Transverse colon (tissue), 4 donors: ENCODE measurements at places on chromosomes 12 and 14. TPM values are rescaled to one million over a fixed set of nuclear protein-coding genes. Genes with fewer than 3 reads are reported as not detected.

DNA sequence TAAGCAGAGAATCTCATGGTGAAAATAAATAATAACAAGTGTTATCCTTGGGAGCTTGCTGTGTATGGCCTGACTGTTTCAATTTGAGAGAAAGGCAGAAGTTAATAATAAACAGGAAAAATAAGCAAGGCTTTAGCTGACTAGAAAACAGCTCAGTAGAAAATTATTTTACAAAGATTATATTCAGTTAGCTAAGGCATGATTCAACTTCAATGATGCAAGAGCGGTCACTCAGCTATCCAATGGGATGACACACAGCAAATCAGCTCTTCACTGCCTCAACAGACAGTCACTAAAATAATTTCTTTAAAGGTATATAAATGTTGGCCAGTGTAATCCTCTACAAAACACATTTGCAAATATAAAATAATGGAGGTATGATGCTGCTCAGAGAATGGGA, 18.6 kb downstream of the GSTZ1 start:
- no peak overlapping the region for H3K27ac ChIP-seq
- no peaks in the 10 kb centered on the region for H3K36me3 ChIP-seq
- no peaks in the 10 kb centered on the region for H3K4me1 ChIP-seq
- no peaks in the 10 kb centered on the region for H3K27me3 ChIP-seq
- H3K4me3 ChIP-seq: no peak overlapping the region

DNA sequence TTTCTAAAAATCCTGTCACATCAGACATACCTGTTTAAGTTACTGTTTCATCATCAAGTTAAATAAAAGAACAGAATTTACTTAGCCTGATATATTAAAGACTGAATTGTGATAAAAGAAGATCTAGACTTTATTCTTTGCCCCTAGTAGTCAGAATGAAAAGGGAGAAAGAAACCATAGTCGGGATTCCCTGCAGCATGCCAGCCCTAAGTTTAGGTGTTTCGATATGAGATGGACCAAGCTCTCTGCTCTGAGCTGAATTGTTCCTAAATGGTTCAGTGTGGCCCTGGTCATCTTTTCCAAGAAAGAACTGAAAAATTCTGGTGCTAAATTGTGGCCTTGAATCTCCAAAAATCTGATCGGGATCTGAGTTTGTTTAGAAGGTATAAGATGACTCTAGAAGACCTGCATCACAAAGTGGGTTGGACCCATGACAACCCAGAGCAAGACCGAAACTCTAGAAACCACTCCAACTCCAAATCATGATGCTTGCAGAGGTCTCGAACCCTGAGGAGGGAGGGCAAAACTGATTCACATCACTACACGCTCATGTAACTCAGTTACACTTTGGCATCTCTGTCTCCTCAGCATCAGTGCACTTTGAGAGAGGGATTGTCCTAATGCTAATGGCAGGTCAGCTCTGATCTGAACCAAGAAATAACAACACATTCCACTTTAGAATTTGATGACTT, 15.7 kb downstream of the PTGER2 start:
- H3K36me3 ChIP-seq: no peaks in the 10 kb centered on the region
- no peak for DNase-seq
- H3K27ac ChIP-seq: no peak overlapping the region
- H3K4me3 ChIP-seq: no peak overlapping the region
- H3K27me3 ChIP-seq: no peaks in the 10 kb centered on the region
- H3K4me1 ChIP-seq: no peaks in the 10 kb centered on the region

- no peaks in the 10 kb centered on the region for H3K4me1 ChIP-seq
- DNase-seq: peak; percentile 4
- no peak overlapping the region for H3K27ac ChIP-seq
- H3K4me3 ChIP-seq: no peak overlapping the region
Measured at GRCh38 chr12:130428116-130428515, 90.4 kb downstream of the PIWIL1 start.

GRCh38 chr12:122336015-122336946, 70.0 kb upstream of the VPS33A start:
- H3K4me3 ChIP-seq: no peak overlapping the region
- H3K36me3 ChIP-seq: no peaks in the 10 kb centered on the region
- H3K27me3 ChIP-seq: no peaks in the 10 kb centered on the region
- H3K4me1 ChIP-seq: no peaks in the 10 kb centered on the region

DNA sequence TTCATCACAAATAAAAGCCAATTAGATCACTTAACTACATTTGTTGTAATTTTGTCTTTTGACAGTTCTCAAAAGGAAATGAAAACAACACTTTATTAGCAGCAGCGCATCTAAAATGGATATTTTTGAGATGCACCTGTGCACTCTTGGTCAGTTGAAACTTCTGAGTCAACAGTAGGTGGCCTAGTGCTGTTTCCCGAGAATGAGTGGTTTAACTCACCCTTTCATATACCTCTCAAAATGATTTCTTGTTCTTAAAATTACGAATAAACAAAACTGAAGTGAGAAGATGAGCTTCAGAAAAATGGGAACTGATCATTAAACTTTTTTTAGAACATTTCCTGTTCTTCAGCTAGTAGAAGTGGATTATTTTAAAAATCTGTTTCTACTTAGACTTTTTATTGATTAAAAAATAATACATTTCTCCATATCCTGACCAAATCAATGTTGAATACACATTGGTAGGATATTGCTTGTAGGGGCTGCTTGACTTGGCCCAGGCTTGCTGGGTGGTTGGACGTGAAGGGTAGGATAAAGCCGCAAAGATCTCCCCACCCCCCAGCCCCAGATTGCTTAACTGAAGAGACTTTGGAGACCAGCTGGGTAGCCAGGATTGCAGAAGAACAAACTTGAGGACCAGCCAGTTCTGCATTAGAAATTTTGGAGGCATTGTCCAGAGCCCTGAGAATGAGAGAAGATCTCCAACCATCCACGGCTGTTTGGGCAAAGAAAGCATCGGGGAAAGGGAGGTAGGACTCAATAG, 22.3 kb upstream of the STK38L start:
- no peaks in the 10 kb centered on the region for H3K27me3 ChIP-seq
- DNase-seq: no peak
- H3K4me3 ChIP-seq: no peak overlapping the region
- peaks cover 9% of the 10 kb centered on the region for H3K4me1 ChIP-seq
- H3K27ac ChIP-seq: peak overlapping the region; percentile 13
- H3K36me3 ChIP-seq: no peaks in the 10 kb centered on the region

DNA sequence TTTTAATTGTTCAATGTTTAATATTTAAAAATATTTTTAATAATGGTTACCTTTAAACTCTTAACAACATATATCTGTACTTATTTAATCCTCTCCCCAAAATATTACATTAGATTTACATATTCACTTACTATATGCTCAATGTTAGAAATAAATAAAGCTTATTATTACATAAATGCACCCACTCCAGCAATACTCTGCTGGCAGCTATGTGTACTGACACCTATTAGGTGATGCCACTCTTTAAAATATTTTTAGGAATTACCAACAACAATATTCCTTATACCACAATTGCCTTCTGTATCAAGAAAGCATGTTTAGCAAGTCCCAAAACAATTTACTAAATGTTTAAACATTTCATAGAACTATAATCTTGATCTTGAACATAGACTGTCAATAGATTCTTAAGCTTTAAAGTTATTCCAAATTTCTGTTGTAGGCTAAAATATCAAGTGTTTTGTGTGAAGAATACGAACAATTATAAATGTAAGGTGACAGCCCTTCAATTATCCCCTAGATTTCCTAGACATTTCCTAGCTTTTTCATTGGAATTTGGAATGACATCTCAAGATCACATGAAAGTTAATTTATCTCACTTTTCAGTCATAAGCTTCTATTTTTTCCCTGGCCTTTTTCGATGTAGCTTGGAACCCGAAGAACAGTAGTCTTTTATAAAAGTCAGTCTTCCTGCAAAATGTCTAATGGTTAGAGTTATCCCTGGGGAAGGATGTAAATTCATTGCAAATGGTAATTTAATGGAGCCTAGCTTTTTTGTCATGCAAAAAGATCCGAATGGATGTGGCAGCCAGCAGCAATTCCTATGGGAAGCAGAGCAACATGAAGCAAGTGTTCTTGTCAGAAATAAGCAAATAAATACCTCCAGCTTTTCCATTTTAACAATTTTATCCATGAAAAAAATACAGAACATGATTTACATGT, 907.5 kb upstream of the ATXN7L3B start:
- no peak overlapping the region for H3K4me3 ChIP-seq
- H3K4me1 ChIP-seq: no peaks in the 10 kb centered on the region
- no peak overlapping the region for H3K27ac ChIP-seq
- no peaks in the 10 kb centered on the region for H3K27me3 ChIP-seq
- no peak for DNase-seq

DNA sequence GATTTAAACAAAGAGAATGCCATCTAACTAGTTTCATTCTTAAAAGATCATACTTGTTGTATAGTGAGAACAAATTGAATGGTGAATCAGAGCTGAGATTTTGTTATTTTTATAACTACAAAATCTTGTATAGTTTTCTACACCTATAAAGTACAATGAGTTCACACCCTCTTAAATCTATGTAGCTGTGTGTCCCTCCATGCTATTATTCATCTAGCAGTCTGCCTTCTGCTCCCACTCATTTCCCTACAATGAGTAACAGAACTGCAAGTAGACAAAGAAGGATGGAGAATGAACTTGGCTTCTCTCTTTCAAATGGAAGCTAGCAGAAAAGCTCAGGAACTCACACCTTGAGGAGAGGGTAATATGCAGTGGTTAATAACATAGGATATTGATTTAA, 7.1 kb downstream of the IFNG-AS1 start:
- no peaks in the 10 kb centered on the region for H3K27me3 ChIP-seq
- no peaks in the 10 kb centered on the region for H3K36me3 ChIP-seq
- no peak overlapping the region for H3K4me3 ChIP-seq

GRCh38 chr14:62301911-62302310, 539.7 kb downstream of the SNAPC1 start:
- H3K27me3 ChIP-seq: no peaks in the 10 kb centered on the region
- no peak overlapping the region for H3K27ac ChIP-seq
- DNase-seq: no peak
- no peaks in the 10 kb centered on the region for H3K4me1 ChIP-seq
- H3K4me3 ChIP-seq: no peak overlapping the region

GRCh38 chr12:120225852-120226640, 25.1 kb upstream of the RPLP0 start:
- no peaks in the 10 kb centered on the region for H3K27me3 ChIP-seq
- H3K4me3 ChIP-seq: peak overlapping the region; percentile 36
- peak overlapping the region; percentile 88 for H3K27ac ChIP-seq
- H3K4me1 ChIP-seq: peaks cover 70% of the 10 kb centered on the region
- peak; percentile 83 for DNase-seq

DNA sequence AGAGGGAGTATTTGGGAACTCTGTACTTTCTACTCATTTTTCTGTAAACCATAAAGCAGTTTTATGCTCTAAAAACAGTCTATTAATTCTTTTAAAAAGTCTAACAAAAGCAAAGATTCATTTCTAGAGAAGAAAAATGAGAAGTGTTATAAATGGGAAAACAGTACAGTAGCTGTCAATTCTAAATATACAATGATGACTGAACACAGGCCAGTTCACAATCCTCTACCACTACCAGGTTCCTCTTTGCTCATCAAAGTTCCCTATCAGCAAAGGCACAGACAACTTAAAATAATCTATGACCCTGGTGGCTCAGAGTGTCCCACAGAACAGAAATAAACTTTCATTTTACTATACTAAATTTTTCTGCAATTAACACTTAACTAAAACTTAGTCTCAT, 12.5 kb downstream of the NAA25 start:
- no peaks in the 10 kb centered on the region for H3K4me1 ChIP-seq
- DNase-seq: no peak
- no peaks in the 10 kb centered on the region for H3K36me3 ChIP-seq
- no peak overlapping the region for H3K4me3 ChIP-seq
- H3K27ac ChIP-seq: no peak overlapping the region
- no peaks in the 10 kb centered on the region for H3K27me3 ChIP-seq

DNA sequence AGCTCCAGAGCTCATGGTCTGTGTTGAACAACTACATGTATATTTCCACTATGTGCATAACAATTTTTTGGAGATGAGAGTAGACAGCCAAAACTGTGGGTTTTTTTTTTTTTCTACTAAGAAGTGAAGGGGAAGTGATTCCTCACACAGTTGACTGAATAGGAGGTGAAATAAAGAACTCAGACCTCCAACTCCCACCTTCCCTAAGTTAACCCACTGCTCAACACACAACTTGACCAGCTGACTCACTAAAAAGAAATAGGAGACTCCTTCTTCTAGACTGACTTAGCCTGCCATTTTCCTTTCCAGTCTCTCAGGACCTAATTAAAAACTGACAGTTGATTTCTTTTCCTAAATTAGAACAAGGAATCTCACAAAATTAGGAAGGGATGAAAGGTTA, 1.7 kb downstream of the M6PR start:
- H3K4me1 ChIP-seq: peaks cover 7% of the 10 kb centered on the region
- H3K4me3 ChIP-seq: no peak overlapping the region
- no peak overlapping the region for H3K27ac ChIP-seq
- no peaks in the 10 kb centered on the region for H3K27me3 ChIP-seq
- H3K36me3 ChIP-seq: peaks cover 23% of the 10 kb centered on the region
- no peak for DNase-seq

- H3K27me3 ChIP-seq: no peaks in the 10 kb centered on the region
- peaks cover 20% of the 10 kb centered on the region for H3K4me1 ChIP-seq
- H3K4me3 ChIP-seq: no peak overlapping the region
- H3K27ac ChIP-seq: no peak overlapping the region
Measured at GRCh38 chr14:89371585-89372511, 45.2 kb downstream of the FOXN3 start.

GRCh38 chr12:69901221-69901905, 76.3 kb downstream of the MYRFL start:
- H3K36me3 ChIP-seq: no peaks in the 10 kb centered on the region
- DNase-seq: no peak
- no peak overlapping the region for H3K4me3 ChIP-seq
- no peak overlapping the region for H3K27ac ChIP-seq
- no peaks in the 10 kb centered on the region for H3K4me1 ChIP-seq

GRCh38 chr12:63045020-63045860, 105.8 kb downstream of the AVPR1A start:
- H3K36me3 ChIP-seq: no peaks in the 10 kb centered on the region
- no peaks in the 10 kb centered on the region for H3K27me3 ChIP-seq
- H3K4me1 ChIP-seq: no peaks in the 10 kb centered on the region
- DNase-seq: no peak
- H3K27ac ChIP-seq: no peak overlapping the region

- peaks cover 16% of the 10 kb centered on the region for H3K4me1 ChIP-seq
- H3K4me3 ChIP-seq: no peak overlapping the region
- no peak for DNase-seq
- no peaks in the 10 kb centered on the region for H3K27me3 ChIP-seq
- no peaks in the 10 kb centered on the region for H3K36me3 ChIP-seq
- H3K27ac ChIP-seq: no peak overlapping the region
Measured at GRCh38 chr14:71397371-71397770, 490.1 kb downstream of the PCNX1 start.

GRCh38 chr12:29741342-29742241, 42.1 kb downstream of the TMTC1 start:
- H3K4me3 ChIP-seq: no peak overlapping the region
- no peak for DNase-seq
- no peaks in the 10 kb centered on the region for H3K36me3 ChIP-seq

- no peak for DNase-seq
- no peak overlapping the region for H3K4me3 ChIP-seq
- no peaks in the 10 kb centered on the region for H3K4me1 ChIP-seq
- H3K27ac ChIP-seq: no peak overlapping the region
Measured at GRCh38 chr12:31849090-31849687, 110.0 kb upstream of the RESF1 start.

Gene ISCA2
- total RNA-seq: 24.7 TPM

Gene GPR84
- total RNA-seq: not detected

Gene NRL
- 2.9 TPM for total RNA-seq

Gene KRT77
- total RNA-seq: not detected

Gene NDRG2
- 234 TPM for total RNA-seq

Gene GPX2
- total RNA-seq: 180 TPM

Gene PRB2
- total RNA-seq: not detected

Gene AHSA1
- 91.3 TPM for total RNA-seq

Gene GUCY2C
- total RNA-seq: 85.7 TPM

Gene RAD9B
- total RNA-seq: 0.32 TPM

Gene MYBPC1
- 182 TPM for total RNA-seq
